ENCODE measurements at places on chromosomes 4 and X.

DNA sequence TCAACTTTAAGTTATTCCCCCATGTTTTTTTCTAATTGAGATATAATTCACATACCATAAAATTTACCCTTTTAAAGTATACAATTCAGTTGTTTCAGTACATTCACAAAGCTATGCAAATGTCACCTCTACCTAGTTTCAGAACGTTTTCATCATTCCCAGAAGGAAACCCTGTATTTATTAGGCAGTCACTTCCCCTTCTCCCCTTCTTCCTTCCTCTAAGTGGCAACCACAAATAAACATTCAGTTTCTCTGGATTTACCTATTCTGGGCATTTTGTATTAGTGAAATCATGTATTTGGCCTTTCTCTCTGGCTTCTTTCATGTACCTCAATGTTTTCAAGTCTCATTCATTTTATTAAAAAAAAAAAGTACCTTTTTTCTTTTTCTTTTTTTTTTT, 101.9 kb downstream of the TET2 start:
- no peak for DNase-seq

- DNase-seq, result no peak
Observed at GRCh38 chr4:123807866-123808265, 411.3 kb downstream of the SPRY1 start.

- no peak for DNase-seq
Observed at GRCh38 chr4:110003401-110004187, 90.9 kb downstream of the EGF start.

- DNase-seq, result no peak
Observed at GRCh38 chr4:134687646-134688628, 486.3 kb upstream of the PABPC4L start.

DNA sequence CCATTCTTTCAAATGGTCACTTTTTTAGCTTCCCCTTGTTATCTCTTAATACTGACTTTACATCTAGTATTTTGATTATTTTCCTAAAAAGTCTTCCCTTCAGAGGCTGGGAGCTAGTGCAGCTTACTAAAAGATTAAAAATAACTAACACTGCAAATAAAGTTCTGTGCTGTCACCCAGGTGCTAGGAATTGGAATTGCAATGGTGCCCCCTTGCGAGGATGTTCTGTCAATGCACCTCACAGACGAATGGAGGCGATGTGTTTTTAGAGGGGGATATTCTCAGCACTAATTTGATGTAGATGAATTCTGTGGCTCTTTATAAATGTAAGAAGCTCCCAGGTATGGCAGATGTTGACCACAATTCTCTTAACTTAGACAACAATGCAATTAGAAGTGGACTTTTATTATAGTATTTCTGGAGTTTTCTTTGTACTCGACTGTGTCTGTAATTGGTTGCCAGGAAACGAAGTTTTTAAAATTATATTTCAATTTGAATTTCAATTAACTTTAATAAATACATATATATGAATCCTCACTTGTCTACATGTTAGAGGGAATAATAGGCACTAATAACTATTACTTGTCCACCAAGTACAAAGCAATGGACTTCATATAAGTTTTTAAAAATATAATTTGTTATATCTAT, 22.0 kb upstream of the SMIM31 start:
- no peak for DNase-seq
